NCI-H69 (cell line): ENCODE measurements at places on chromosomes 16 and 17.

DNA sequence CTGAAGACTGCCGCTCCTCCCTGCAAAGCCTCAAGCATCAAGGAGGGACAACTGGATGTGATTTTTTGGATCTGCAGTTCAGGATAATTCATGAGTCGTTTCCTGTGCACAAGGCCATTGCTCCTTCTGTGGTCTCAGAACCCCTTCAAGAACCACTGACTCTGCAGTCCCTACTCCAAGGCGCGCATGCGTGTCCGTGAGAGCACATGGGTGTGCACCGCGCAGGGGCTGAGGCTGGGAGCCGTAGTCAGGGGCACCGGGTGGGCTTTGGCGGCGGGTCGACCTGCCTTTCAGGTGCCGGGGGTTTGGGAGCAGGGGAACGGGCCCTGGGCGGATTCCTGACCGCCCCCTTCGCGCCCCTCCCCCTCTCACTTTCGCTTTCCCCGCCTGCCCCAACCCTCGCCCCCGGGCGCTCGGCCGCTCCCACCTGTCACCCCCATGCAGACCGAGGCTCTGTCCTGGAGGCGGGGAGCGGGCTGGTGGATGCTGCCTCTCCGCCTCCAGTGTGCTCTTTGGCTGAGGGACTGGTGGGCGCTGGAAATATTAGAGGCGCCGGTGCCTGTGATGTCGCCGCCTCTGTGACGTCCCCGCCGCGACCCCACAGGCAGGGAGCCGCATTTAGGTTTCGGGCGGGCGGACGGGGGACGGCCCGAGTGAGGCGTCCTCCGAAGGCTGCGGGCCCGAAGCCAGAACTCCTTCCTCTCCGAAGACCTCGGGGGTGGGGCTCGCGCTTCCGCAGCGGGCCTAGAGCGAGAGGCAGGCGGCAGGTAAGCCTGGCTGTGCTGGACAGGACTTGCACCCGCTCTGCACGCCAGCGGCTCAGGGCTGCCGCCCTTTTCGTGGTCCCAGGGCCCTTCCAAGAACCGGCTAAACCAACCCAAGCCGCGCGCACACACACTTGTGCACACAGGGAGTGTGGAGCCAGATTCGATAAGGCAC is at the start of gene SPATA32:
SPATA32 (minus strand) TSS at position 518 of the 939 bp plus-strand sequence; CDS start at position 440, 78 bp downstream.
- DNase-seq, result no peak

GRCh38 chr17:8859027-8859803 is 8.3 kb downstream of the PIK3R6 start:
- DNase-seq, result peak; percentile 36

GRCh38 chr16:48918520-48919258 is 308.7 kb upstream of the N4BP1 start:
- DNase-seq, result no peak

GRCh38 chr17:40493697-40494096 is 7.7 kb downstream of the TNS4 start:
- DNase-seq, result no peak

GRCh38 chr17:21425321-21425720 is 49.2 kb downstream of the KCNJ12 start:
- DNase-seq, result no peak

DNA sequence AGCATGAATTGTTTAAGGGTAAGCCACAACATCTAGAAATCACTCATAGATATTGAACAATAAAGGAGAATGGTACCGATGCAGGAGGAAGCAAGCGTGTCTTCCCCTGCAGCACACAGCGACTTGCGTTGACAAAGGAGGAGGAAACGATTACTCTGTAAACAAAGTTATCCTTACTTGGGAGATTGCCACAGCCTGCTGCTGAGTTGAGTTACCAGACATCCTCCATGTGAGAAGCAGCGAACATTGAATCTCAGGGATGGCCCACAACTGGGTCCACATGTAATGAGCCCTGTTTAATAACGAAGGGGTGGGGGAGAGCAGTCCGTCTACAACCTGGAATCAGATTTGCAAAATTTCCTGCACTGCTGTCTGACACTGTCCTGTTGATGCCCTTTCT is 27.7 kb downstream of the CLUH start:
- no peak for DNase-seq

DNA sequence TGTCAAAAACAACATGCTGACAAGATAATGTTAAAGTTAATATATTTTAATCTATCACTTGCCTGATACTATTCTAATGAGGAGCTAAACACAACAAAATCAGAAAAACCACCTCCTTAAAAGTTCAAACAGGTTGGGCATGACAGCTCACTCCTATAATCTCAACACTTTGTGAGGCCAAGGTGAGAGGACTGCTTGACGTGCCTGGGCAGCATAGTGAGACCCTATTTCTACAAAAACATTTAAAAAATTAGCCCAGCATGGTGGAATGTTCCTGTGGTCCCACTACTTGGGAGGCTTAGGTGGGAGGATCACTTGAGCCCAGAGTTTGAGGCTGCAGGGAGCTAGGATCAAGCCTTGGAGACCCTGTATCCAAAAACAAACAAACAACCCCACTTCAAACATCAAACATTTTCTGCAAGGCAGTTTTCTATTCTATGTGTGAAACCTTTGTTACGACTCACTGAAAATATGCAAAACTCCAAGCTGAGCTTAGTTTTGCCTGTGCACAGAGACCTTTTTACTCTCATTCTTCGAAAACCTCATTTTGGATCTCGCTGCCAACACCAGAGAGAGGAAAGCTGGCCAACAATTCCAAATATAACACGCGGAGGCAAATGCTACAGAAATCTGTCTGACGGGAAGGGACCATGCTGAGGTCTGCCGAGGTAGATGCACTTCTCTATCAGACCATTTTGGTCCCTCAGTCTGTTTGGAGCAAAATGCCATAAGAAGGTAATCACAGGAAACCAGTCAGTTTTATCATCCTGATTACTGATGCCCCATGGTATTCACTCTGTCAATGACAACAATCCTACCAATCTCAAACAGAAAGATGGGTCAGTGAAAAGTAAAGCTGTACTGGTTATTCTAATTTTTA is 6.2 kb downstream of the PHF12 start:
- no peak for DNase-seq

- no peak for DNase-seq
Observed at GRCh38 chr17:21296097-21297025, 11.8 kb downstream of the MAP2K3 start.

DNA sequence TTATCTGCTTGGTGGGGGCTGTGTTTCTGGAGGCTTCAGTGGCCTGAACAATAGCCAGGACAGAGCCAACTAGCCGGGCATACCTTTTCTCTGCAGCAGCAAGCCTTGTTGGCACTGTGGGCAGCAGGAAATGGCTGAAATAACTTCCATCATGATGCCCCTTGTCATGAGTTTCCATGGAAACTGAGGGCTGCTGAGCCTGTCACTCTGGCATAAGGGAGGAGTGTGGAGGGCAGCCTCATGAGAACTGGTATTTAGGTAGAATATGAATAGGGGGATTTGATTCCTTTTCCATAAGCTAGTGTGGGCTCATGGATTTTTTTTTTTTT is 39.4 kb downstream of the PLCG2 start:
- DNase-seq, result no peak

- peak; percentile 59 for DNase-seq
Observed at GRCh38 chr17:74012465-74012864, 191.0 kb upstream of the RPL38 start.

DNA sequence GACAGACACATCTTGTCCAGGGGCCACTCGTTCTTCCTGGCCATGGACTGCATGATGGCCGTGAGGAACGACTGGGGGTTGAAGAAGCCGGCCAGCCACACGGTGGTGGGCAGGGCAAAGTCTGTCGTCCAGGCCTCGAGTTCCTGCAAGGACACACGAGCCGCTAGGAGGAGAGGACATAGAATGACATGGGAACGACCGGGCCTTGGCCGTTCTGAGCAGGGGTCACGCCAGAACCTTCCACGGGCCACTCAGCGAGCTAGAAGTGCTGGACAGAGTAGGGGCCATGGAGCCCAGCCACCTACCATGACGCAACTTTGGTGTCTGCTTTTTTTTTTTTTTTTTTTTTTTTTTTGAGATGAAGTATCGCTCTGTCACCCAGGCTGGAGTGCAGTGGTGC is 47.0 kb downstream of the PGS1 start:
- DNase-seq, result no peak

DNA sequence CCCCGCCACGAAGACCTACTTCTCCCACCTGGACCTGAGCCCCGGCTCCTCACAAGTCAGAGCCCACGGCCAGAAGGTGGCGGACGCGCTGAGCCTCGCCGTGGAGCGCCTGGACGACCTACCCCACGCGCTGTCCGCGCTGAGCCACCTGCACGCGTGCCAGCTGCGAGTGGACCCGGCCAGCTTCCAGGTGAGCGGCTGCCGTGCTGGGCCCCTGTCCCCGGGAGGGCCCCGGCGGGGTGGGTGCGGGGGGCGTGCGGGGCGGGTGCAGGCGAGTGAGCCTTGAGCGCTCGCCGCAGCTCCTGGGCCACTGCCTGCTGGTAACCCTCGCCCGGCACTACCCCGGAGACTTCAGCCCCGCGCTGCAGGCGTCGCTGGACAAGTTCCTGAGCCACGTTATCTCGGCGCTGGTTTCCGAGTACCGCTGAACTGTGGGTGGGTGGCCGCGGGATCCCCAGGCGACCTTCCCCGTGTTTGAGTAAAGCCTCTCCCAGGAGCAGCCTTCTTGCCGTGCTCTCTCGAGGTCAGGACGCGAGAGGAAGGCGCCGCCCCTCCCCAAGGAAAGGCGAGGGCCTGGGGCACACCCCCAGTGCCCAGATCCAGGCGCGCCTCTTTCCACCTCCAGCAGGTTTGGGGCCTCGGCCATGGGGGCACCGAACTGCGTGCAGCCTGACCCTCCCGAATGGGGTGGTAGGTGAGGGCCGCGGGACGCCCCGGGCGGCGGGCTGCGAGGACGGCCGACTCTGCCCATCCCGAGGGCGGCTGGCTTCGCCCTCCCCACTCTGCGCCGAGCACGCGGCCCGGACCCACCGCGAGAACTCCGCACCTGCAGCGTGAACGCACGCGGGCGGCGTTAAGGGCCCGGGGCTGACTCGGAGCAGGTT is 664 bp downstream of the HBQ1 start:
- DNase-seq, result peak; percentile 94

- peak; percentile 63 for DNase-seq
Observed at GRCh38 chr17:37043201-37043600, 94.4 kb downstream of the AATF start.

GRCh38 chr16:85639529-85640253 is 26.6 kb downstream of the GSE1 start:
- peak; percentile 92 for DNase-seq

GRCh38 chr16:13110124-13110796 is 208.9 kb downstream of the SHISA9 start:
- DNase-seq, result no peak

DNA sequence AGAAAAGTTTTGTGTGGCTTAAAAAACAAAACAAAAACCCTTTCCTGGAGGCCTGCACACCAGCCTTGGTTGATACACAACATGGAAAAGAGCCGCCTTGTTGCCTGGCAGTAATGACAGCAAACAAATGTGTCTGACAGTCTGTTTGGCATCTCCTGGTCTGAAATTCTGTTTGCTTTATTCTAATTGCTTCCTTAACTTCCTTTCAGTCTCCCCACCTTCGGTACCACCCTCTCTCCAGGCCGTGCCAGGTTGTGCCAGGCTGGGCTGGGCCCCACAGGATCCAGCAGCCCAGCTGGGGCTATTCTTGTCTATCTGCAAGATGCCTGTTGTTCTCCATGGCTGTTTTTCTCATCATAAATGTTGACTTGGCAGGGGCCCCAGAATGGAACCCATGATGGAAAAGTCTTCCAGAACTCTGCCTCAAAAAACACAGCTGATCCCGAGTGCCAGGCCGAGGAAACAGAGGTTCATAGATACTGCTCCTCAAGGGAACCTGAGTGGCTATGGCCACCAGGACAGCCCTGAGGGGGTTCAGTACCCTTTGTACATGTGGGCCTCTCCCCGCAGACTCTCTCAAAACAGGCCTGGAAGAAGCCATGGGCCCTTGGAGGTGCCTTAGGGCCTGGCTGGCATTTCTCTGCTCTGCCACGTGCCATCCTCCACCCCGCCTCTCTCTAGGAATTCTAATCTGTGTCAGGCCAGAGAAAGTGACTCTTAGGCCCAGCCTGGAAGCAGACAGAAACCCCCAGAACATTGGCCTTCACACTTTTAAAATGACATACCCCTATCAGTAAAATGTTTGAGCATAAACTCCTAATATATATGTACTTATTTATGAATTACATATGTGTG is 50.5 kb downstream of the YPEL2 start:
- DNase-seq, result peak; percentile 97

DNA sequence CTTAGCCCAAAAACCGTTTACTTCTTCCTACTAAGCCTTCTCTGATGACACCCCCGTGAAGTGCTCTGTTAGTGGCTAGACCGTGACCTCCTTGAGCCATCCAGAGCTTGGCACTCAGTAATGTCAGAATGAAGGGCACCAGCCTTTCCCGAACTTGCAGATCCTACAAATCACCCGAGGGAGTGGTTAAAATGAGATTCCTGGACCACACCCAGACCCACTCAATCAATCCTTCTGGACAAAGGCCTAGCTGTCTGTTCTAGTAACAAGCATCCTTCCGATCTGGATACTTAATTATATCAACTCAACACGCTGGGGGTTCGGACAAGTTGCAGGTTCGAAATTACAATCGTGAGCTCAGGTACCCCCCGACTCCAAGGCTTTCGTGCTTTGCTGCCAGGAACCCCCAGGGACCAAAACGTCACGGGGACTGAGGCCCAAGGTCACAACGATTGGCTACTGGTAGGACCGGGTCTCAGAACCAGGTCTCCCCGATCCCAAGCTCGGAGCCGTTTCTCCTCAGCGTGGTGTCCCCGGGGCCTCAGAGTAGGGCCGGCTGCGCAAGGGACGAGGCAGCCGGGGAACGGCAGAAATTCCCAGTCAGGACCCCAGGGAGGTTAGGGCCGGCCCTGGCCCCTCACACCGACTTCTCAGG is 527 bp downstream of the CIAPIN1 start:
- peak; percentile 53 for DNase-seq
